Fibroblast of lung (primary cell): ENCODE measurements at places on chromosomes 1 and 21. TPM values are rescaled to one million over a fixed set of nuclear protein-coding genes. Genes with fewer than 3 reads are reported as not detected.

DNA sequence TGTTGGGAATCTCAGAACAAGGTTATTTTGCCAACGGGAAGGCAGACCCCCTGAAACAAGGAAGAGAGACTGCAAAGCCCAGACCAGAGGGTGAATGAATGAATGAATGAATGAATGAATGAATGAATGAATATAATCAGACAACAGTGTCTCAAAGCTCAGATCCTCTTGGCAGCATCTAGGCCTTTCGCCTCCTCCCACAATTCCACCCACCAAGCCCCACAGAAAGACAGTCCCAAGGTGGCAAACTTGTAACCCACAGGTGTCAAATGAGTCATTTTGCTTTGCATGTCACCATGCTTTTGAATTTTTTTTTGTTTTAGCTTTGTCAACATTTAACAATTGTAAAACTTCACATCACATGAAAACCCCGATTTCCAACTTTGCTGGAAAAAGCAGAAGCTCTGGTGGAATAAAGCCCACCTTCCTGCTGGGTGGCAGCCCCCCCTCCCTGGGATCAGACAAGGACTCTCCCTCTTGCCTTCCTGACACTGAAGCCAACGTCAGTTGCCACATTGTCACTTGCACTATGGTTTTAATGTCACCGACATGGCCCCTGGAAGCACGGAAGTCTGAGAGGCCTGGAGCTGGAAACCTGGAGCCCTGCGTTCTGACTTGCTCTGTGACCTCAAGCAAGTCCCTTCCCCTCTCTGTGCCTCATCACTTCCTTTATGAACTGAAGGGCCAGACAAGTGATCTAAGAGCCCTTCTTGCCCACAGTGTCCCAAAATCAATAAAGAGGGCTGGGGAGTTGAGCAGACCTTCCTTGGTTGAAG is 134.6 kb upstream of the RUNX3 start:
- DNase-seq: no peak

DNA sequence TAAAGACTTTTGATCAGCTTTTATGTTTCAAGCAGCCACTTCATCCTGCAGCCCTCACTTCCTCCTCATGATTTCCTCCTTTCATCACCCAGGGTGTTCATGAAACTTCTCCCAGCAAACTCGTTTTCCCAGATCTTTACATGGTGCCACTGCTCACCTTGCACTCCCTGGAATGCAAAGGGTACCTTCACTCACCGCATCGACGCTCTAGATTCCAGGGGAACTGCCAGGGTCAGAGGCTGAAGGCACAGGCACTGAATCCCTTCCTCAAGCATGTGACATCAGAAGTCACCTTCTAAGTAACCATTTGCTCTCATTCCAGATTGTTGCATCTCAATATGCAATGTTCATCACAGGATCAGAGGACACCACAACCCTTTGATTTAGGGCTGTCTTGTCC is 82.8 kb downstream of the PRKAB2 start:
- DNase-seq: no peak

Gene TMED5
- polyA plus RNA-seq: 54.7 and 56.0 TPM in 2 replicates

Gene SLC16A4
- 32.8 and 91.9 TPM in 2 replicates for polyA plus RNA-seq

Gene BSND
- polyA plus RNA-seq: not detected in 2 replicates
